ENCODE measurements at places on chromosomes 11 and 22. TPM values are rescaled to one million over a fixed set of nuclear protein-coding genes. Genes with fewer than 3 reads are reported as not detected.

- DNase-seq = no peak
Measured at GRCh38 chr11:45369313-45369712, 83.2 kb upstream of the SYT13 start.

DNA sequence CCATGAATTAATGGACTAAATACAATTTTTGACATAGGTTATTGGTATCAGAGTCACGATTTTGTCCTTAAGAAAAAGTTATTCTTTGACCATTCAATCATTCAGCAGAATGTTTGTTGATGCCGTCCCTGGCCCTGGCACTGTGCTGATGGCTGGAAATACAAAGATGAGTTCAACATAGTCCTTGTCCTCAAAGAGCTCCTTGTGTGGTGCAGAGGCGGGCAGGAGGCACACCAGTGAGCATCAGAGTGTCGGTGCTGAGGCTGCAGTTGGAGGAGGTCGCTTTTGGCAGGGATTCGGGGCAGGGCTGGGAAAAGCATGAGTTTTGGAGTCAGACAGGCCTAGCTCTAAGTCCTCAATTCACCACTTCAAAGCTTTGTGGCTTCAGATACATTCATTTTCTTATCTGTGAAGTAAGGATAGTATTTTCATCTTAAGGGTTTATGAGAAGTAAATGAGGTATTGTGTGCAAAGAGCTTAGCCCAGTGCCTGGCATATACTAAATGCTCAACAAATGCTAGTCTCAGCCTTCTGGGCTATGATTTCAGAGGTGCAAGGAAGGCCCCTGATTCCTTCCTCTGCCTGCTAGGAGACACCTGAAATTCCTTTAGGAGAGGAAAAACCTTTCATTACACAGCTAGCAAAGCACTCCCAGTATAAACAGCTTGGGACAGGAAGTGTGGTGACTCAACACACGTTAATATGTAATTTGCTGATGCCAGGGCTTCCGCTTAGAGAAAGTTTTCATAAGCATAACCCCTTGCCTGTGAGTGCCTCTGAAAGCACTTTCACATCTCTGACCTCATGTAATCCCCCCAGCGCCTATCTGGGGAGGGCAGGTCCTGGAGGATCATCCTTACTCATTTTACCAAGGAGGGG is 113.8 kb downstream of the NECTIN1 start:
- no peak for DNase-seq

- peak; percentile 91 for DNase-seq
Measured at GRCh38 chr11:66069715-66070603, at the start of gene PACS1. PACS1 (plus strand) TSS chr11:66070272; CDS start chr11:66070487, 215 bp downstream.

GRCh38 chr22:42654436-42655073 is 5.4 kb upstream of the CYB5R3 start:
- DNase-seq = no peak

GRCh38 chr22:29890760-29891159 is 7.8 kb downstream of the MTMR3 start:
- no peak for DNase-seq

- no peak for DNase-seq
Measured at GRCh38 chr11:110162216-110162615, 69.0 kb downstream of the ZC3H12C start.

DNA sequence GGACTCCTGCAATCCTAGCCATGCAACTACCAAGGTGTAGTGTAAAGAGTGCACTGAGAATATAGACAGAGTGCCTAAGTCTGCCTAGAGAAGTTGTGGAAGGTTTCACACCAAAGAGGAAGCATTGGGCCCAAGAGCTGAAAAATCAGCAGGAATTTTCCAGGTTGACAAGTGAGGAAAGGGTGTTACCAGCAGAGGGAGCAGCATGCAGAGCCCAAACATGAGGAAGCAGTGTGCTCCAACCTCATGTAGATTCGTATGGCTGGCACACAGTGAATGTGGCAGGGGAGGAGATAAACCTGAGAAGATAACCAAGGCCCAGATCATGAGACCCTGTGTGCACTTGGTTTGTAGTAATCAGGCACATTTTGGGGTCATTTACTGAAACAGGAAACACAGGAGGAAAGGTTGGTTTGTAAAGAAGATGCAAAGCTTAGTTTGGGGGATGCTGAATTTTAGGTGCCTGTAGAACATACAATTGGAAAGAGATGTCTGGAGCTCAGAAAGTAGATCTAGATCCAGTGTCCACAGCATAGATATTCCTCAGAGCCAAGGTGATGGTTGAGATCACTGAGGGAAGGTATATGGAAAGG is 1.7 kb downstream of the HPX start:
- DNase-seq = no peak

DNA sequence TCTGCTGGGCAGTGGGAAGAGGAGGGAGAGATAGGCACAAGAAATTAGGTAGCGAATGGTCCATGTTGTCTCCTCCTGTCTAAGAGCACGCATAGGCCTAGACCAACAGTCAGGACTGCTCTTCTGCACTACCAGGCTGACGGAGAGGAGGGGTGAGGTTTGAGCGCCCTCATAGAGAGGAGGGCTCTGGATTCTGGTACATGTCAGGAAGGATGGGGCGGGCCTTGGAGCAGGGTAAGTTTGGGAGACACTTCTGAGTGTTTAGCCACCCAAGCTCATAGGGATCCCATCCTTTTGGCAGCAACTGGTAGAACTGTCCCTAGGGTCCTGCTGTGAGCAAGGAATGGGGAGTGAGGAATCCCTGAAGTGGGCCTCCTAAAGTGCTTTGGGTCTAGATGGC is 60.4 kb downstream of the KCNC1 start:
- no peak for DNase-seq

DNA sequence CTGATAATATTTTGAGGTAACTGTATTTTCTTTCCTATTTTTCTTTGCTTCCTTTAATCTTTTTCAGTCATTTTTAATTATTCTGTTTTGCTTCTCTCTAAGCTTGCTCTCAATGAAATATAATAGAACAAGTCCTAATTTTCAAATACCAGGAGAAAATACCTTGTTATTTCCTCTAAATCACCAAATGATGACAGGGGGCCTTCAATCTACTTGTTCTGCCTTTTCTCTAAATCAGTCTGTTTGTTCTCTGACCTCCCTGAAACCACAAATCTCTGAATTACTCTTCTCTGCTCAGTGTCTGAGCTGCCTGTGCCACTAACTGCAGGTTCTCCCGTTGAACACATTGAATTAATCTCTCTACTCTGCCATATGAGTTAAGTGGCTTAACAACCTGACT is 286.2 kb downstream of the C11orf87 start:
- DNase-seq = no peak

GRCh38 chr11:65188486-65188885 is 6.8 kb downstream of the CAPN1 start:
- no peak for DNase-seq

DNA sequence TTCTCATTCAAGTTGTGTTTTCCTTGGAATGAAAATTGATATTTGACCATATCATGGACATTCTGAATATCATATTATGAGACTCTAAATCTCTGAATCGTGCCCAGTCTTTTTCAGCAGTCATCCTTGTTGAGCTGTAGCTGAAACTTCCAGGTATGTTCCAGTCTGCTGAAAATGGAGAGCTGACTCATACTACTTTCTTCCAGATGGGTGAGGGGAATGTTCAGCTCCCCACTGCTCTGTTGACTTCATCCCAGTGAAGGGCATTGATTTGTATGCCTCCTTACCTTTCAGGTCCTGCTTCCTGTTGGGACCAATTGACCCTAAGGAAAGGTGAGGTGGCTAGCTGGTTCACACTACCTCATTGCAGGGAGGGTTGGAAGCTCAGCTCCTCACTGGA is 3.5 kb downstream of the OR5P2 start:
- no peak for DNase-seq

GRCh38 chr11:17397311-17398002 is 9.0 kb upstream of the KCNJ11 start:
- no peak for DNase-seq

DNA sequence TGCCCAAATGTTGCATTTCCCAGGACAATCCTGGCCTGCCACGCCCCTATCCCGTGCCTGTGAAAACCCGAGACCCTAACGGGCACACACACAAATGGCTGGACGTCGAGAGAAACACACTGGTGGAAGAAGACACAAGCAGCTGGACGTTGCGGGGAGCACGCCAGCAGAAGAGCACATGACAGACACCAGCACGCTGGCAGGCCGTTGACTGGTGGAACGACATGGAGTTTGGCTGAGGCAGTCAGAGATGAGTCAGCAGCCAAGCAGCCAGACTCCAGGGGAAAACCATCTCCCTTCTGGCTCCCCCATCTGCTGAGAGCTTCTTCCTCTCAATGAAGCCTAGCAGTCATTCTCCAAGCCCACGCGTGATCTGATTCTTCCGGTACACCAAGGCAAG is 606.7 kb upstream of the LRRC4C start:
- no peak for DNase-seq

DNA sequence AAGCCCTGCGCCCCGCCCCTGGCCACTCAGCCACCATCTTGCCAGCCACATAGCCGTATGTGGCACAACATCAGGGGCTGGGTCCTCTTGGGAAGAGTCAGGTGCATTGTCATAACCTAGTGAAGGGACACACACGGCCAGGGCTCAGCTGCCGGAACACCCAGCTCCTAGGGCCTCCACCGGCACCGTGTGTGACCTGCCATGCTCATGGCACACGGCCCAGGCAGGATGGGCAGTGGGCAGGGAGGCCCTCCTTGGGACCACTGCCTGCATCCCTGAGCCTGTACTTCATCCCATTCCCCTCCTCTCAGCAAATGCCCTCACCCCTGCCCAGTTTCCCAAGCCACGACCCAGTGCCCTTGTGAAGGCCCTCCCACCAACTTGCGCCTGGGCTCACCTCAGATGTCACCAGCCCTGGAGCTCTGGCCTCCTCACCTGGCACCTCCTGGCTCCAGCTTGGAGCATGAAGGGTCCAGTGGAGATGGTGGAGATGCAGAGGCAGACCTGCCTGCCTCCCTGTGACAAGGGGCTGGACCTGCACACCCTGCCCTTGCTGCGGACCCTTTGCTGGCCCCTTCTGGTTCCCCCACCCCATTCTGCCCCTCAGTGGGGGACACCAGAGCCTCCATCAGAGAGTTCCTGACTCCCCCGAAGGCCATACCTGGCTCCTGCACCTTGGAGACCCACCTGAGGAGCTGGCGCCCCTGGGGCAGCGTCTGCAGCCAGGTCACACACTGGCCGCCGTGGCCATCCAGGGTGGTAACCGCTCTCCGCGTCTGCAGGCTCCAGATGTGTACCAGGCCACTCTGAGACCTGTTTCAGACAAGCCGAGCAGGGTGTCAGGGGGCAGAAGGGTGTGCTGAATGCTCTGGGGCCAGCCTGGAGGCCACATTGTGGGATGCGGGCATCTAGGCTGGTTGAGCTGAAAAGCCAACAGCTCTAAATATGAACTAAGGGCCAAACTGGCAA is 34.5 kb downstream of the GNB1L start:
- no peak for DNase-seq

DNA sequence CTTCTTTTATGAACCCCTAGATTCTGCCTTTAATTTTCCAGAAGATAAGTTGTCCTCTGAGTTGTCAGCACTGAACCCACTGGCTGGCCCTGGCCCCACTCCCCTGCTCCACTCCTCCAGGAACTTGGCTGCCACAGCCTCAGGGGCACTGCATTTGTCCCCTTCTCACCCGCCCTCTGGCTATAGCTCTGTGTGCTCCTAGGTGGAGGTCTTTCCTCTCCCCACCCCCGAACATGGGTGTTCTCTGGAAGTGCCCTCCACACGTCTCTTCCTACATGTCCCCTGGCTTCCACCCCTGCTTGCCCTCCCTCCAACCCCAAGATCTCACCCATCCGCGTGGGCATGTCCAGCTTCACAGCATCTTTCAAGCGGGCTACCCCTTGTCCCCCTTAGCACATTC is 137.7 kb upstream of the TEAD1 start:
- no peak for DNase-seq

DNA sequence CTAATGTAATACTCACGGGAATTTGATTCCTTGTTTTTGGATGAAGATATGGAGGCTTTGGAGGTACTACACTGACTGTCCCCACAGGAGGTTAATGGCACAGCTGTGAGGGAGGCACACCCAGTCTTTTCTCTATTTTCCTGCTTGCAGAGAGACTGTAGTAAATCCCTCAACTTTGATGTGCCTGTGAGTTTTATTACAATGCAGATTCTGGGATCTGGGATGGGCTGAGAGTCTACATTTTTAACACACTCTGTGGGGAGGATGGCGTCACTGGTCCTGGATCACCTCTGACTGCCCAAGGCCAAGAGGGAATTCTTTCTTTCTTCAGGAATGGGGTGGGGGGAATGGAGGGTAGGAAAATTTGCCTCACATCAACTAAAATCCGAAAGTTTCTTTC is 80.2 kb upstream of the NTM start:
- no peak for DNase-seq

DNA sequence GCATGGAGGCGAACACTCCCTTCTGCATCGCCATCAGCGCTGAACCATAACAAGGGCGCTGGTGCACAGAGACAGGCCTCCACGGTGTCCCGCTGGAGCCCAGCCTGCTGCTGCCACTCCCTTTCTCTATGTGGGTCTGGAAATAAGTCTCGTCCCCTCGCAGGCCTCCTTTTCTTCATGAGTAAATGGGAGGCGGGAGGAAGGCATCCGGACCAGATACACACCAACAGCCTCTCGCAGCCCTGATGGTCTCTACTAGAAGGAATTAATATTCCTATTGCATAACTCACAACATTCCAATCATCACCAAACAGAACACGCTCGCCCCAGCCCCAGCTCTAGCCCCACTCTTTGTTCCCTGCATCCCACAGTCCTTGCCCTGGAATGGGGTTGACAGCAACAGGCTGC is 14.9 kb downstream of the RASD2 start:
- DNase-seq = no peak

DNA sequence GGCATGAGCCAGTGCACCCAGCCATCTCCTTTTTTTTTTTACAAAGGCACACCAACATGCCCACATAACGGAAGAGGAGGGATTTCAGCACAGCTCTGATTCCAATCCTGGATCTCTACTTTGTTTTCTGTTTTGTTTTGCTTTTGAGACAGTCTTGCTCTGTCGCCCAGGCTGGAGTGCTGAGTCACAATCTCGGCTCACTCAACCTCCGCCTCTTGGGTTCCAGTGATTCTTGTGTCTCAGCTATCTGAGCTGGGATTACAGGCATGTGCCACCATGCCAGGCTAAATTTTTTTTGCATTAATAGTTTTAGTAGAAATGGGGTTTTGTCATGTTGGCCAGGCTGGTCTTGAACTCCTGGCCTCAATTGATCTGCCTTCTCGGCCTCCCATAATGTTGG is 28.1 kb downstream of the VSTM5 start:
- no peak for DNase-seq

- DNase-seq = no peak
Measured at GRCh38 chr11:57647960-57648800, 1.5 kb downstream of the YPEL4 start.

- no peak for DNase-seq
Measured at GRCh38 chr22:37226514-37226913, 14.2 kb upstream of the SSTR3 start.

- no peak for DNase-seq
Measured at GRCh38 chr11:93732237-93732892, 8.9 kb downstream of the TAF1D start.

The KCNK7 gene
- not detected for total RNA-seq

The ASCL2 gene
- total RNA-seq = 0.82 TPM

The ZDHHC8 gene
- total RNA-seq = 2.9 TPM

The EXPH5 gene
- under 0.01 TPM for total RNA-seq

The OR8D1 gene
- total RNA-seq = not detected

The TMEM191C gene
- total RNA-seq = 2.4 TPM

The MUC6 gene
- total RNA-seq = not detected

The FGF19 gene
- total RNA-seq = not detected

The ESAM gene
- total RNA-seq = 3.7 TPM

The BCO2 gene
- 6.5 TPM for total RNA-seq

The MRGPRE gene
- not detected for total RNA-seq

The OR6T1 gene
- not detected for total RNA-seq

The MB gene
- not detected for total RNA-seq

The NPTXR gene
- total RNA-seq = 10.6 TPM

The FOLR3 gene
- not detected for total RNA-seq

The MMP12 gene
- total RNA-seq = not detected

The FOXR1 gene
- total RNA-seq = not detected

All from frontal cortex (tissue), 4 donors.